Activated CD4-positive, CD25-positive, alpha-beta regulatory T cell (primary cell): ENCODE measurements at places on chromosomes 3 and 15.

- DNase-seq: no peak
Observed at GRCh38 chr3:55270976-55271375, 216.1 kb downstream of the WNT5A start.

- no peak for DNase-seq
Observed at GRCh38 chr3:177713928-177714900, 516.9 kb upstream of the TBL1XR1 start.

GRCh38 chr3:191235331-191236314 lies 36.6 kb downstream of the OSTN start:
- no peak for DNase-seq

GRCh38 chr15:48899793-48900192 lies 21.9 kb downstream of the EID1 start:
- DNase-seq: no peak

- DNase-seq: no peak
Observed at GRCh38 chr15:40043927-40044716, 5.1 kb upstream of the SRP14 start.

DNA sequence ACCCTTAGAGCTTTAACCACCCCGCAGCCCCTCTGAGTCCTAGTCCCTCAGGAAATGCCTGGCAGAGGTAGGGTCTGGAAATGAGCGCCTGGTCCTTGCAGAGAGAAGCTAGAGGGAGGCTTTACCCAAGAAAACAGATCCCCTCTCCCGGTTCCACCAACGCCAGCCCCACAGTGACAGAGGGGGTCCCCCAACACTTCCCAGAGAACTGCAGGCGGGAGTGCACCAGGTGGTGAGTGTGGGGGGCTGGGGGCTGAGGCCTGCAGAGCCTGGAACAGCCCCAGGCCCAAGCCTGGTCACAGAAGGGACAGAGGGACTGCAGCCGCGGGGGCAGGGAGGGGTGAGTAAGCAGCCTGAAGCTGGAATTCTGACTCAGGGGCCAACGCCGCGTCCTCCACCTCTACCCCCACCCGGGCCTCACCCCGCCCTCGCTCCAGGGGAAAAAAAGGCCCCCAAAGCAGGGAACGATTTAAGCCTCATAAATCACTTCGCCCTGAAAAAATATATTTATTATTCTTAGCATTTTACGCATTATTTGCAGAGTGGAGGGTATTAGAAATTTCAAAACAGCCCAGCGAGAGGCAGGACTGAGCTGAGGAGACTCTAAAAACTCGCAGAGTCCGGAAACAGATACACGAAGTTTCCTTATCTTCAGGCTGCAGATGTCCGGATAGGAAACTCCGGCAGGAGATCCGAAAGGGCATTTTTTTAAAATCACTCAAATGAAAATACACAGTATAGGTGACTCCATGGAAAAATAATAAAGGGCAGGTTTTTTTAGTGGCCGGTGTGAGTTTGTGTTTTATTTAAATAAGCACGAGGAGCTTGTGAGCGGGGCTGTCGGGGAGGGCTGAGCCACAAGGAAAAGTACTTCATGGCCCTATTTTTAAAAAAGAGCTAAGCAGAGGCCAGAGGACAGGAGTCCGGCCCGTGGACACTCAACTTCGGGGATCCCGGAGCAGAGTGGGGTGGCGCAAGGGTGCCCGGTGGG lies 10.0 kb downstream of the GATA2 start:
- DNase-seq: no peak

- no peak for DNase-seq
Observed at GRCh38 chr3:71694358-71694999, 30.7 kb downstream of the EIF4E3 start.

DNA sequence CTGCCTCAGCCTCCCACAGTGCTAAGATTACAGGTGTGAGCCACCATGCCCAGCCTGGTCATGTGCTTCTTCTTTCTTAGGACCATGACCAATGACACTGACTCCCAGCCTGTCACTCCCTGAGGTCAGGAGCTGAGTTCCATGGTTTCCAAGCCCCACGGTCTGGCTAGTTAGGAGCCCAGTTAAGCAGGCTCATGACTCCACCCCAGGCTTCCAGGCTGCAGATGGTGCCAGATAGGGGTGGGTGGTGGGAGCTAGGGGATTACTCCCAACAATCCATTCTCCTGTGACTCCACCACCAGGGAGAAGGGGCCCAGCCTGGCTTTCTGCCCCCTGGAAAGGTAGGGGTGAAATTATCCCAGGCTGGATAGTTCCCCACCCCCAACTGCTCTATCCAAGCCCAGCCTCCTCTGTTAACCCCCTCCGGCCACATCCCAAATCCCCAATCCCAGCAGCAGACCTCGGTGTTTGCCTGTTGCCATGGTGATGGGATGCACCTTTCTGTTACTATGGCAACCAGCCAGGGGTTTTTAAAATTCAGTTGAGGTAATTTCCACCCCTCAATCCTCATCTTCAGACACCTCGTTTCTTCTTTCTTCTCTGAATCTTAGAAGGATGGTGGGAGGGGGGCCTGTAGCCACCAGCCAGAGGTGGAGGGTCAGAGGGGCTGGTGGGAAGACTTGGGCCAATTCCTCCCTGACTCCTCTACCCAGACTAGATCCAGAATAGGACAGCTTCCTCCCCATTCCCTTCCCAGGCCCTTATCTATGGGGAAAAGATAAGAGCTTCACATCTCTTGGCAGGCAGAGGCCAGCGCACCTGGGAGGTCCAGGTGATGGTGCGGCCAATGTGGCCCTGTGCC lies 22.5 kb upstream of the SEMA3F start:
- DNase-seq: no peak

DNA sequence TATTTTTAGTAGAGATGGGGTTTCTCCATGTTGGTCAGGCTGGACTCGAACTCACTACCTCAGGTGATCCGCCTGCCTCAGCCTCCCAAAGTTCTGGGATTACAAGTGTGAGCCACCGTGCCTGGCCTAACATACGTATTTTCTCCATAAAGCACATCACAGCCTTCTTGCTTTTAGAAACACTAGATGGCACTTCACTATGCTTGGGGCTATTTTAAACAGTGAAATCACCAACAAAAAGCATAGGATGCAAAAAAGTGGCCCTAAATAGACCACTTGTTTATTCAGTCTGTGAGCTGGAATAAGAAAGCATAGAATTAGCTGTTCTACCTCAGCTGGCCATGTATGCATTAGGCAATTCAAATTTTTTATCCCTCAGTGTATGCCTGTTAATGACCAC lies 46.0 kb downstream of the PRICKLE2 start:
- DNase-seq: no peak

- no peak for DNase-seq
Observed at GRCh38 chr15:49148727-49149126, 6.7 kb downstream of the COPS2 start.
